ENCODE measurements at places on chromosomes 7 and 10.

DNA sequence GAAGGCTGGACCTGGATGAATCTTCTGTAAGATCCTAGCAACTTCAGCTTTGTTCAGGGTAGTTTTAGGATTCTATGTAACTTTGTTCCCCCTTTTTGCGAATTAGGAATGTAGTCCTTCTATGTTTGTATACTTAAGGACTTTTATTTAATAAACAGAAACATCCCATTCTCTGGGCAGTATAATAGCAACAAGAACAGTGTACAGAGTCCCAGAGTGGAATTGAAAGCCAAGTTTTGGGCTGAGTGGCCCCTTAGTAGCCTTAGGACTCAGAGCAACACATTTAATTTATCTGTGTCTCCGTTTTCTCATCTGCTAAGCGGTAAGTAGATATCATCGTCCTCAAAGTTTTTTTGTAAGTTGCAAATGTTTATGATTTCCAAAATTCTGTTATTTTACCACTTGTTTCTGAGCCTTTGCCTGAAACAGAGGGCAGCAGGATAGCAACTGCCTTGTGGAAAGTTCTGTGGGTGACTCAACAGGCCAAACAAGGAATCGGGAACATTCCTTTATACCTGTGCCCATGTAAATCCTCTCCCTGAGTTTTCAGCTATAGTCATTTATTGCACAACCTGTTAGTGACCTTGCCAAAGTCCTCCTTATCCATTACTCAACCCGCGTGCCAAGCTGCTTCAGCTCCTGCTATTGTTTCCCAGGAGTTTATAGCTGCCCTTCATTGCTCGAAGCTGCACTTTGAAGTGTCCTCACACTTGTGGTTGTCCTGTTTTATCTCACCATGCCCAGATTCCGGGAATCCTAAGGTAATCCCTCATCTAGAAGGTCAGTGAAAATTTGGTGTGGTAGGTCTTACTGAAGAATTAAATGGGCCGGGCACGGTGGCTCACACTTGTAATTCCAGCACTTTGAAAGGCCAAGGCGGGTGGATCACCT is 199.1 kb upstream of the AHR start:
- DNase-seq = no peak

GRCh38 chr7:117489016-117489415 is 9.2 kb downstream of the CFTR start:
- no peak for DNase-seq

GRCh38 chr7:19958309-19958896 is 185.0 kb upstream of the TMEM196 start:
- no peak for DNase-seq

DNA sequence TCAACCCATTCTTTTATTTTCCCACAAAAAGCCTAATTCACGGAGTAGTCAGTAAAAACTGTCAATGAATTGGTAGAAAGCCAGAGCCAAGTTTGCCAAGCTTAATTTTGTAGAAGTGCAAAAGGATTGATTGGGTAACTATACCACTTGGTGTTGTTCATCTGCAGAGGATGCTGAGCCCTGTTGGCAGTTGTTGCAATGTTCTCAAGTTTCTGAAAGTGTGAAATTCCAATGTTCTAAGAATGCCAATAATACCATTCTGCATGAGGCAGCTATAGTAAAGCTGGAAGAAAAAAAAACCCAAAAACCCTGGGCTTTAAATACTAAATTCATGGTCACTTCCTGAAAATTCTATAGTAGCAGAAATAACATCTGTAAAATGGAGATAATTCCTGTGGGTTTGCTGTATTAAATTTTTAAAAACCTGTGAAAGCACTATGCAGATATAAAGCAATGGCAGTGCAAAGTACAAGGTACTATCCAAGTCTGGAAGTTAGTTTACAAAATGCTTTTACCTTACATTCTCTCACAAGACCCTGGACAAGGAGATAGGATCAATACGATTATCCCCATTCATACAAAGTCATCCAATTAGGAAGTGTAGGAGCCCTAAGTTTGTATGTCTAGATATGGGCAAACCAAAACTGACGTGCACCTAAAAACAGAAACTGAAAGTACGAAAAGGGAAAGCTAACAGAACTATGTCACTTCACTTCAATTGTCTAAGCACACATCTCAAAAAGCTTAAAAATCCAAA is 6.0 kb upstream of the PON1 start:
- DNase-seq = no peak

- DNase-seq = no peak
These were observed 8.9 kb upstream of the PKD1L1 start for GRCh38 chr7:47957156-47957555.

DNA sequence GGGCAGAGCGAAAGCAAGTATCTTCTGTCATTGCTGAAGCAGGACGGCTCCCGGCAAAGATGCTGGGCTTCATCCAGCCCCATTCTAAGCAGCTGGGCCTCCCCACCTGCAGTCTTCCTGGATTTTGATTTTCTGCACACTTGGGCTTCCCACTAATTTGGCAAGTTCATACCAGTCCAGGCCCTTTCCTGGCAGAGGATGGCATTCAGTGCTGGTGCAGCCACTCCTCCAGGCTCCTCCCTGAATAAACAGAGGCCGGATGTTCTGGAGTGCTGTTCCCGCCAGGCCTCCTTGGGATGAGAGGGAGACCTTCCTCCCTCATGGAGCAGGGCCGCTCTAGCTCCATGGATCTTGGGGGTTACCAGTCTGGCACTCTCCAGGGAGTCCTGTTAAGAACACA is 3.4 kb downstream of the BAG3 start:
- DNase-seq = no peak

GRCh38 chr7:15801551-15801950 is 115.1 kb upstream of the MEOX2 start:
- no peak for DNase-seq

DNA sequence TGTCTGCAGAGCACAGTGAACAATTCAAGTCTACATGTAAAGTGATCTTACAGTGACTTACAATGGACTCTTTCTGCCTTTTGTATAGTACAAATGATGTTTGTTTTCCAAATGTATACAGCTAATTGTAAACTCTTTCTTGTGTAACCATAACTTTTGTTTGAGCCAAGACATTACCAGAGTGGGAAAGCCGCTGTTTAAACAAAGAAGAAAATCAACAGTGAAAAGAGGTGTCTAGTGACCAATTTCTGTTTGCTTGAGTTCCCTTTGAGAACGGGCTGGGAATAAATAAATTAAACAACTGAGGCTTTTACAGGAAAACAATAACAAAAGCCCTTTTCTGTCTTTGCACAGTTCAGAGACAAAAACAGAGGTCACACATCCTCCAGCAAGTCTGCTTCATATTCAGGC is 1163.4 kb downstream of the CNTNAP2 start:
- DNase-seq = no peak

- DNase-seq = no peak
These were observed 169.4 kb upstream of the ADO start for GRCh38 chr10:62635127-62635526.

Data from CD8-positive, alpha-beta memory T cell (primary cell).